Frontal cortex (tissue), 4 donors: ENCODE measurements at places on chromosomes 6 and 20. TPM values are rescaled to one million over a fixed set of nuclear protein-coding genes. Genes with fewer than 3 reads are reported as not detected.

- no peak for DNase-seq
Observed at GRCh38 chr6:125503181-125503580, 201.4 kb upstream of the HDDC2 start.

- no peak for DNase-seq
Observed at GRCh38 chr6:166306378-166307081, 1.7 kb downstream of the PRR18 start.

DNA sequence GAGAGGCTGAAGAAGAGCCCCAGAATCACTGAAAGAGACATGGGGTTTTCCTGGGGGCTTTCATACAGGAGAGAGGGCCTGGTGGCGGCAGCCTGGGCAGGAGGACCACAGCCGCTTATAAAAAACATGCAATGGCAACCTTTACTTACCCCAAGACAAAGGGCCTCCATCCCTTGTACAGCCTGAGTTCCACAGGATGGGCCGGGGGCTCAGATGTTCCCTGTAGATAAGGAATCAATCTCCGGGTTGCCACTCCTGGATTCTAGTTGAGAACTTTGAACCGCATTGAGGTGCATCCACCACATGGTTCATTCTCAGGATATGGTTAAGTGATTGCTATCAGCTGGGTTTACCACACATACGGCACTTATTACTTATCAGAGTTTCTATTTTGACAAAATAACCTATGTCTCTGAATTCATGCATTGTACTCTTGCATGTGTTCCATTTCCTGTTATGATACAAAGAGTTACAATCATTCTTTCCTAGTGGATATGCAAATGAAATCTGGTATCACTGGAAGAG is 677.6 kb downstream of the KIF16B start:
- DNase-seq: no peak

- DNase-seq: peak; percentile 37
Observed at GRCh38 chr20:5621305-5621704, 128.9 kb upstream of the SHLD1 start.

Gene TMEM151B
- 45.7 TPM for total RNA-seq
